ENCODE measurements at places on chromosomes 11 and 22. TPM values are rescaled to one million over a fixed set of nuclear protein-coding genes. Genes with fewer than 3 reads are reported as not detected.

The XKR3 gene
- total RNA-seq, result not detected

The MUC15 gene
- total RNA-seq, result not detected

The ASCL2 gene
- not detected for total RNA-seq

The ACRV1 gene
- not detected for total RNA-seq

The CBLIF gene
- total RNA-seq, result not detected

The MOGAT2 gene
- total RNA-seq, result not detected

The SLC17A6 gene
- total RNA-seq, result not detected

The FAM180B gene
- not detected for total RNA-seq

The DUSP8 gene
- 8.4 TPM for total RNA-seq

The MIOX gene
- 0.33 TPM for total RNA-seq

The TSPAN18 gene
- total RNA-seq, result 0.38 TPM

The SLC37A2 gene
- 0.98 TPM for total RNA-seq

The ACR gene
- not detected for total RNA-seq

The DDTL gene
- total RNA-seq, result 0.65 TPM

The ACTN3 gene
- total RNA-seq, result under 0.01 TPM

The OMP gene
- total RNA-seq, result not detected

The LRRC51 gene
- 3.4 TPM for total RNA-seq

The HOATZ gene
- not detected for total RNA-seq

The CHRM1 gene
- not detected for total RNA-seq

The NCF4 gene
- not detected for total RNA-seq

The BRMS1 gene
- 41.2 TPM for total RNA-seq

The MYOD1 gene
- not detected for total RNA-seq

The UPB1 gene
- total RNA-seq, result 0.38 TPM

The SNU13 gene
- total RNA-seq, result 149 TPM

The SCGB1C1 gene
- total RNA-seq, result not detected

The RIC3 gene
- 0.38 TPM for total RNA-seq

All from mesangial cell (primary cell).